ENCODE measurements at places on chromosomes 5 and 9.

DNA sequence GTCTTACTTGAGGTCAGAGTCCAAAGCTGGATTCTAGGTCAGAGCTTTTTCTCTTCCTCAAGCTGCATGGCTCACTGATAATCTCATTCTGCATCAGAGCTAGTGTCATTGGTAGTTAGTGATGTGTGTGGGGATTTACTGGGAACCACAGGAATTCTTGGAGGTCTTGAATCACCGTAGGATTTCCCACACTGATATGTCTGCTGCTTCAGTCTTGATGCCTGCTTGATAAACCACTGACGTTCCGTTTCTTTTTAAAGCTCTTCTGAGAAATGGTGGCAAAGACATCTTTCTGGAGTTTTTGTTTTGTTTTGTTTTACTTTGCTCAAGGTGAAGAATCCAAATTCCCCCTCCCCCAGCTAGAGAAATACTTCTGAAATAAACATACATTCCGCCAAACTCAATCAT lies 1.2 kb upstream of the GARIN3 start:
- no peak for DNase-seq

- no peak for DNase-seq
Measured at GRCh38 chr9:111992523-111992922, 95.9 kb downstream of the UGCG start.

DNA sequence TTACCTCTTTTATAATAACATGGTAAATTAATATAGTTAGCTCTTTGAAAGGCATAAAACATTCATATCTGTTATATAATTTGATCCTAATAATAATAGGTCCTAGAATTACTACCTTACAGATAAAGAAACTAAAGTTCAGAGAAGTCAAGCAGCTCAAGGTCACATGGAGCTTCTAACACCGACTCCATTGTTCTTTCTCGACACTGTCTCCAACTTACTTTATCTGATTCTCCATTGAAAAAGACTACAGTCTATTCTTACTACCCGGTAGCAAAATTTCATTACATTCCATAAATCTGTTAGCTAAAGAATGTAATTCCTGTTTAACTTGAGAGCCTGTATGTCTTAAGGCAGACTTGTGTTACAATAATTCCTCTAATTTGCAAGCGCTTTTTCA lies 96.3 kb upstream of the TMEM161B start:
- no peak for DNase-seq

DNA sequence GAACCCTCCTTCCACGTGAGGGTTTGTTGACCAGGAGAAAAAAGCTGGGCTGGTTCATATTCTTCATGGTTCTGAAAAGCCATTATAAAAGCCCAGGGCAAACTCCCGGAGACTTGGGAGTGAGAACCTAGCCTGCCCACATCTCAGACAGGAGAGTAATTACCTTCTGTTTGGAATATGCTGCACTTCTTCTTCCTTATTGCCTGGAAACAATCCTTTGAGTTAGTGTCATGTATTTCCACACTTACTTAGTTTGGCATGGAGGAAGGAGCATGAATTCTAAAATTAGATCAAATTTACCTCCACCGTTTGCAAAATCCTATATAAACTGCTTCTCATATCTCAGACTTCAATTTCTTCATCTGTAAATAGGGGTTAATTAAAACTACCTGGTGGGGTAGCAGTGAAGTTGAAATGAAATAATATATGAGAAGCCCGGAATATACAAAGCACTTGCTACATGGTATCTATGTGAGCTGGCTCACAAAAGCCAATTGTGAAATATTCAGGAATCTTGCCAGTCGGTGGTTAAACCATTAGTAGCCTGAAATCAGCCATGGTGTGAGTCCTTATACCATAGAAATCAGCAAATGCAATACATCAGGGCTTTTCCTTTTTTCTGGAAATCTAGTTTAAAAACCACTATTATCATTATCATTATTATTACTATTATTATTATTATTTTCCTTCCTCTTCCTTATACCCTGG lies 140.0 kb upstream of the RAD23B start:
- no peak for DNase-seq

- DNase-seq: no peak
Measured at GRCh38 chr9:5393497-5393896, 44.2 kb downstream of the PLGRKT start.

DNA sequence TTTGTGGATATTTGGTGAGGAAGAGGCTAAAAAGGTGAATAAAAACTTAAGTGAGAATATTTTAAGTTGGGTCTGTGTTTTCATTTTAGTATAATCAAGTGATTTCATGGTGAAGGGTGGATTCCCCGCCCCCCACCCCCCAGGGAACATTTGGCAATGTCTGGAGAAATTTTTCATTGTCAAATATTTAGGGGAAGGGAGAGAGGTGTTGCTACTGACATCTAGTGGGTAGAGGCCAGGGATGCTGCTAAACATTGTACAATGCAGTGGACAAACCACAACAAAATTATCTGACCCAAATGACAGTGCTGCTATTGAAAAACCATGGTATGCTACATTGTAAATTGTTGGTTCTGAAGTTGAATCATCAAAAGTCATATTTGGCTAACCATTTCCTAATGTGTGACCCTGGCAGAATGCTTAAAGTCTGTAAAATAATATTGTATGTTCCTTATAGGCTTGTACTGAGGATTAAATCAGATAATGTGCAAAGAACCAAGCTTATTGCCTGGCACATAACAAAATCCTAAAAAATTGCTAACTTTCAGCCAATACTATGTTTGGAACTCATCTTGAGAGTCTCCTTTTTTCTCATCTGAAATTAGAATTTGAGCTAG lies 5.6 kb downstream of the C5orf24 start:
- no peak for DNase-seq

GRCh38 chr5:175261037-175261436 lies 182.9 kb downstream of the DRD1 start:
- DNase-seq: no peak

GRCh38 chr5:173602423-173602822 lies 14.0 kb downstream of the BOD1 start:
- DNase-seq: peak; percentile 11

DNA sequence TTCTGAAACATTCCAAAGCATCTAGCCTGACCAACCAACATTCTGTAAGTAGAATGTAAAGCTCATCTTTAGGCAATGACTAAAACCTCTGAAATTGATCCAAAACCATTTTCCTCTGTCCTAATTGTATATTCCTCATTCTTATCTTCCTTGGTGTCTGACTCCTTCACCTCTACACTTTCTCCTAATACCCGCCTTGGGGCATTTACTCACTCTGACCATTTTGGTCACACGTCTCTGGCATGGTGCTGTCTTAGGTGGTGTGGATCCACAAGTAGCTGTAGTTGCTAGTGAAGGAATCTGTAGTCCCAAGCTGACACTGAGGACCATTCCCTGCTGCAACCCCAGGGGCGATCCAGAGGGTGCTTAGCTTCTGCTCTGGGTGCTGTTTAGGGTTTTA lies 40.8 kb upstream of the LMNB1 start:
- DNase-seq: no peak

GRCh38 chr5:14177634-14178033 lies 34.5 kb downstream of the TRIO start:
- DNase-seq: no peak

DNA sequence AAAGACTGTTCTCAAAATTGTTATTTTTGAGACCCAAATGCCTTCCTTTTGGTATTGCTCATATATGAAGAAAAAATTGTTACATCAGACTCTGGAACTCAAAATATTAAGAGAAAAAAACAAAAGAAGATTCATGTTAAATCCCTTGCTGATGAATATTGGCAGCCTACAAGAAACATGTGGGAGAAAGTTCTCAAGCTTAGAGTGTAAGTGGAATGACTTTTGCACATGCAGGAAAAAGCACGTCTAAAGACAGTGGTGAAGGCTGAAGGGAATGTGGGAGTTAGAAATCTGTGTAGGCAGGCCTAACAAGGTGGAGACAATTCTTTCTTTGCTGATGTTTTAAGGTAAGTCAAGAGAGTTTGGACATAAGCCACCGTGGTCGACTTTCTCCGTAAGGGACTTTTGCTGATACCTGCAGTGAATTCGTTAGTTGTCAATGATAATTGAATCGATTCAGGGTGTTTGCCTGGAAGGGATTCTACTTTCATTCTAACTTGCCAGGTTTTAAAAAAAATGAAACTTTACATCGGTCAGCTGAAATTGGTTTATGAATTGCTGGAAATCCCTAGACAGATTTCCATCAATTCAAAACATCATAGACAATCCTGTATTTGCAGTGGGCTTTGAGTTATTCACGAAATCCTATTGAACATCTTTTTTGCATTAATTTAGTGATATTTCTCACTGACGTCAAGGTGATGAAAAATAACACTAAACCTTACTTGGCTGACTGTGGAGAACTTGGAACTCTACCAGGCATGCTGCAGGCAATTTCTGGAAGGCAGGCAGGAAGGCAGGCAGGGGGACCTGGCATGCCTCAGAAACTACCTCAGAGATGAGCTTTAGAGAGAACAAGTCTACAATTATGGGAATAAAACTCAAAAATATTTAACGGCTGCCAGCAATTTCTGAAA lies 359.1 kb upstream of the ADAMTSL1 start:
- DNase-seq: no peak

DNA sequence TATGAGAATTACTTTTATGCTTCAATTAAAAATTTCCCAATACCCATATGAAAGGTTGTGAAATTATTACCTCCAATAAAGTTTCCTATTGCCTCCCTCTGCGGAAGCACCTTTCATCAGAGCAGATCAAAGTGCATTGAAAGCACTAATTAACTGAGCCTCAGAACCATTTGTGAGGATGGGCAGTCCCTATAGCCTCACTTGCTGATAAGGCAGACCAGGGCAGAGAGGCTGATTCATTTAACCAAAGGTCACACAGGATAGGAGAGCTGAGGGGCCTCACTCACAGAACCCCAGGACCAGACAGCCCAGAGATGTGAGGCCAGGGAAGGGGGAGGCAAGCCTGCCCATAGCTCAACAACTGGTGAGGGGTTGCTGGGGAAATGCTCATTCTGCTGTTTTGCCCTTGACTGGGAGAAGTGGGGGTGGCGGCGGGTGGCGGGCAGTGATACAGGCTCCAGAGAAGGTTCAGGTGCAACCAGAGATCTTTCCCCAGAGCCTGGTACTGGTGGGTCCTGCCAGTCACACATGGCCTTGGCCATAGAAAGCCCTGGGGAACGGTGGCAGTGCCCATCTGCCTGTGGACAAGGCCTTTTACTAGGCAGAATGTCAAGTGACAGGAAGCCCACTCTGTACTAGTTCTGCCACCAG lies 57.9 kb downstream of the MACROH2A1 start:
- no peak for DNase-seq

GRCh38 chr5:113162770-113163169 lies 186.2 kb downstream of the DCP2 start:
- DNase-seq: no peak

GRCh38 chr9:15512889-15513288 lies 2.1 kb upstream of the PSIP1 start:
- no peak for DNase-seq

DNA sequence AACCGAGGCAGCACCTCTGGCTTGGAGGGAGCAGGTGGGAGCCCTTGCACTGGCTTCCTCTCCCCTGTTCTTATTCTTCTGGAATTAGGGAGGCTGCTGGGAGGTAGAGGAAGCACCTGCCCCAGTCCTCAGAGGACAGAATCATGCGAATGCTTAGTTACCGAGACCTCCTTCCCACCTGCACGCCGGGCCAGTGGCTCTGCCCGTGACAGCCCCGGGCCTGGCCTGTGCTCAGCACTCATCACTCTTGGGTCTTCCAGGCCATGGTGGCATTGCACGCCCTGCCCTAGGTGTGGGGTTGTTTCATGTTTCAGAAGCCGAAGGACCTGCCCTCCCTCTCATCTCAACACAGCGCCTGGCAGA lies 45.3 kb upstream of the NKD2 start:
- DNase-seq: no peak

DNA sequence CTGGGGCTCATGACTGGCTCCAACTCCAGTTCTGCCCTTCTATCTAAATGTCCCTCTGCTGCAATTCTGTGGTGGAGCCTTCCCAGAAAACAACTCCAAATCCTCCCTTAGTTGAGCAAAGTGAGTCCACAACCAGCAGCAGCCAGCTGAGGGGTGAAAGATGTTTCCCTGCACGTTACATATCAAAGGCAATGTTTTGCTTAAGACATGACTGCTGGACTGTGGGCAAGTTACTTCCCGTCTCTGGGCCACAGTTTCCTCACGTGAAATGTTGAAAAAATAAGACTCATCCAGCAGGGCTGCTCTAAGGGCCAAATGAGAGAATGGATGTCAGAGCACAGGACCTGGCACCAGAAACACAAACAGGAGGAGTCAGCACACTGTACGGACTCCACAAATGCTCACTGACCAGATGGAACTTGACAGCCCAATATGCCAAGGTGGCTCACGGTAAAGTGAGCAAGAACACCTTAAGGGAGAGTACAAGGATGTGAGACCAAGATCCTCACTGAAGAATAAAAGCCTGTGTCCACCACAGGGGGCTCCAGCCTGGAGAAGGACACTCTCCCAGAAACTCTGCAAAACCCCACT lies 138.4 kb upstream of the ABCA1 start:
- DNase-seq: no peak

DNA sequence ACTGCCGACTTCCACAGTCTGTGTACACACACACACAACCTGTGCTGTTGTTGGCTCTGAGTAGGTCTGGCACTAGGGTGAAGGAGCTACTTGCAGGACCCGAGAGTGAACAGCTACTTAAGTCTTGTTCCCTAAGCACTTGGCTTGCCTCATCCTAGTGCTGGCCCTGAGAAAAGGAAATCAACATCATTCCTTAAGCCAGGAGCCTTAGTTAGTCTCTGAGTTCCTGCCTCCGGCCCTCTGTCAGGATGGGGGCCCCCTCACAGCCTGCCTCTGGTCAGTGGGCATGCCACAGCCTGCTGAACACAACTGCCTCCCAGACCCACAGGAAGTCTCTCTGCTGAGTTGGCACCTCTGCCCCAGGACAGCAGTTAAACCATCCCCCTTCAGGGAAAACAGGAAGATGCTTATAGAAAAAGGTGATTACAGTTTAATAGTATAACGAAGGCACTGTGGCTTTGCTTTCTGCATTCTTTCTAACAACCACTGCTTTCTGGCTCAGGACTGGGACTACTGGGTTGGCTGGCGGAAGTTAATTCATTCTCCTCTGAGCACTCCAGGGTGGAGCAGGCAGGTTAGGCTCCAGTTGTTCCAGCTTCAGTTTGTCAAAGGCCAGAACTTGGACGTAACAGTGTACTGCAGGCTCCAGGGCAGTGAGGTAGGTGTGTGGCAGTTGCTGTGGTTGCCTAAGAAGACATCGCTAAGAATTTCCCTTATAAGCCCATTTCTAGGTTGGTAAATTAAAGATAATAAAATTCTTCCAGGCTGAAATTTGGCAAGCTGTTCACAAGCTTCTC lies 2.8 kb downstream of the MAMDC2 start:
- DNase-seq: no peak

DNA sequence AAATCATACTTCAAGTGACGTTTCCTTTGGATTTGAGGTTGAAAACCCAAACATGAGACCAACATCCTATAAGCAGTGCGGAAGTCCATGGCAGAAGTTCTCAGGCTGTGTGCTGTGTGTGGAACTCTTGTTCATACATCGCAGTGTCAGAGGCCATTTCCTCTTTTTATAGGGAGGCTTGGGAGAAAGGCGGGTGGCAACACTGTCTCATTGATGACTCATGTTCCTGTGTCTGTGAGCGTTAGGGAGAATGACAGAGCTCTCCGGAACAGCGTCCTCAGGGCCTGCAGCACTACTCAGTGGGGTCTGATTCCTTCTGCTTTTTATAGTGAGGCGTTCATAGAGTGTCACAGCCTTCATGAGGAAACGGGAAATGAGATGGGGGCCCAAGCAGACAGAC lies 98.8 kb upstream of the BASP1 start:
- peak; percentile 48 for DNase-seq
